ENCODE measurements at places on chromosomes 2 and 18.

DNA sequence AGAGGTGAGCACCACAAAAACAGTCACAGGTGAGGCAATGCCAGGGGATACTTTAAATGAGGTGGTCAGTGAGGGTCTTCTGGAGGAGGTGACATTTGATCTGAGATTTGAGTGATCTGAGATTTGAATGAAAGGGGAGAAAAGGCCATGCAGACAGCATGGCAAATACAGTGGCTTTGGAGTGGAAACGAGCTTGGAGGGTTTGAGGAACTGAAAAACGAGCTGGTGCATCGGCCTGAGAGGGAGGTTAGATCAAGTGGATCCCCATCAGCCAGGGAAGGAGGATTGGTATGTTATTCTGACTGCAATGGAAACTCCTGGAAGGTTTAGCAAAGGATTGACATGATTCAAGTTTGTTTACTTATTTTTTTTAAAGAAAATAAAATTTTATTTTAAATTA, 245.1 kb downstream of the KCNS3 start:
- no peak for DNase-seq

- no peak for DNase-seq
Measured at GRCh38 chr2:222912117-222912516, 51.3 kb downstream of the ACSL3 start.

- DNase-seq = no peak
Measured at GRCh38 chr2:108189316-108189715, 50.5 kb upstream of the SULT1C3 start.

DNA sequence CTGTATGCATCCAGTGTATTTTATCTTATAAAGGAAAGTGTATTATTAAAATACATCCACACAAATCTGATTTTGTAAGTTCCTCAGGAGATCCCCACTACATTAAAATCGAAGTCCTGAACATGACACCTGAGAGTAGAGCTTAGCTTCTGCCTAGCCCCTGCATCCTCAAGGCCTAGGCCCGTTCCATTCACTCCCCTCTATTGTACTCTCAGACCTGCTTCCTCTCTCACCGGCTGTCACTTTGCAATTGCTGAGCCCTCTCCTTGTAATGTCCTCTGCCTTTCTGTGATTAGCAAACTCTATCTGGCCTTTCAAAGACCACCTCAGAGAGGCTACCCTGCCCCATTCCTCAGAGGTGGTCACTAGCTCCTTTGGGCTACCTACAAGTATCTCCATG, 160.8 kb downstream of the FTCDNL1 start:
- no peak for DNase-seq

DNA sequence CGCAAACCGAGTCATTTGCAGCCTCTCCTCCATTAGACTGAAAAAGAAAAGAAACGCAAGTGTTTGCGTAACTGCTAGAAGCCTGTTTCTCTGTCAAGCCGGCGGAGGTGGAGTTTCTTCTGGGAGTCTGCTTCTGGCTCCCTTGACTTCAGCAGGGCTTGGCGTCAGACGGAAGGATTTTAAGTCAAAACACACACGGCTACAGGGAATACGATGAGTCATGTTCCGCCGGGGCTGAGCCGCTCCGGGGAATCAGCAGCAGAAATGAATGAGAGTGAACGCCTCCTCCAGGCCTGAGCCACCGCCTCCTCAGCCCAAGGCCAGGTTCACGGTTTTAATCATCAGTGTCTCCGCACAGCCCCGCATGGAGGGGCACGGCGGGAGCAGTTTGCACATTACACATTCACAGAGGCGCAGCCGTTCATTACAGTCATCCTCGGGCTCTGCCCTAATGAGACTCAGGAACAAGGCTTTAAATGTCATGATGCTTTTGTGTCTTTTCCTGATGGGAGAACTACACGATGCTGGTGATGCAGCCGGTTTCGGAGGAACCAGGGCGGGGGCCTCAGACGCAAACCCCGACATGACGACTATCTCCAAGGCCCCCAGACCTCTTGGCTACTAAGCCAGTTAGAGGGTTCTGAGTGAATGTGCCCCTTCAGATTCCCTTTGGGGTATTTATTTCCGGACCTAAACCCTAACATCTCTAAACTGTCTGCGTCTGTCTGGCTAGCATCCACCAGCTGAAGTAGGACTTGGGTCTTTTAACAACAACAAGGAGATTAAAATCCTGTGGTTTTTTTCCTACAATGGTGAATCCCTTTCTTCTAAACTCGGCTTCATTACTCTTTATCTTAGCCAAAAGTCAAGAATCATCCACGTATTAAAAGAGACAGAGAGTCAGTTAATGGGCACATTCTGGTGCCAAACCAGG, 11.1 kb upstream of the SCG2 start:
- no peak for DNase-seq
